ENCODE measurements at places on chromosomes 16 and 17.

DNA sequence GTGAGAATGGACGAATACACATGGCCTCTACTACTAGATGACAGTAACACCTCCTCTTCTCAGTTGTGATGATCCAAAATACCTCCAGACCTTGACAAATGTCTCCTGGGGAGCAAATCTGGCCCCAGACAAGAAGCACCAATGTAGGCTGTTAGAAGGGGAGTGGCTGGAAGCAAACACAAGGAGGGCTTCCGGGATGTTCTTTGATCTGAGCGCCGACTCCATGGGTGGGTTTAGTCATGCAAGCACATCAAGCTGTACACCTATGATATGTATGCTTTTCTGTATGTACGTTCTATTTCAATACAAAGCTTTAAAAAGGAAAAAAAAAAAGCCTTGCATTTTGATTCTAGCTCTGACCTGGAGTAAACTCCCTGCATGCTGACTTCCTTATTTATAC lies 61.4 kb downstream of the ARHGAP17 start:
- no peak for DNase-seq

DNA sequence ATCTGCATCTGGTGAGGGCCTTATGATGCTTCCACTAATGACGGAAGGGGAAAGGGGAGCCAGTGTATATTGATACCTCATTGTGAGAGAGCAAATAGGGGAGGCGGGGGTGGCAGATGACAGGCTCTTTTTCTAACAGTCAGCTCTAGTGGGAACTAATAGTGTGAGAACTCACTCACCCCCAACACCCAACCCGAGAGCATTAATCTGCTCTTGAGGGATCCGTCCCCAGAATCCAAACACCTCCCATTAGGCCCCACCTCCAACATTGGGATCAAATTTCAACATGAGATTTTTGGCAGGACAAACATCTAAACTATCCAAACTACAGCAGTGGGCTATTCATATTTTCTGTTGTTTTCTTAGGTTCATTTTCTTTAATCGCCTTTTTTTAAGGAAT lies 54.4 kb downstream of the BPTF start:
- DNase-seq: no peak

DNA sequence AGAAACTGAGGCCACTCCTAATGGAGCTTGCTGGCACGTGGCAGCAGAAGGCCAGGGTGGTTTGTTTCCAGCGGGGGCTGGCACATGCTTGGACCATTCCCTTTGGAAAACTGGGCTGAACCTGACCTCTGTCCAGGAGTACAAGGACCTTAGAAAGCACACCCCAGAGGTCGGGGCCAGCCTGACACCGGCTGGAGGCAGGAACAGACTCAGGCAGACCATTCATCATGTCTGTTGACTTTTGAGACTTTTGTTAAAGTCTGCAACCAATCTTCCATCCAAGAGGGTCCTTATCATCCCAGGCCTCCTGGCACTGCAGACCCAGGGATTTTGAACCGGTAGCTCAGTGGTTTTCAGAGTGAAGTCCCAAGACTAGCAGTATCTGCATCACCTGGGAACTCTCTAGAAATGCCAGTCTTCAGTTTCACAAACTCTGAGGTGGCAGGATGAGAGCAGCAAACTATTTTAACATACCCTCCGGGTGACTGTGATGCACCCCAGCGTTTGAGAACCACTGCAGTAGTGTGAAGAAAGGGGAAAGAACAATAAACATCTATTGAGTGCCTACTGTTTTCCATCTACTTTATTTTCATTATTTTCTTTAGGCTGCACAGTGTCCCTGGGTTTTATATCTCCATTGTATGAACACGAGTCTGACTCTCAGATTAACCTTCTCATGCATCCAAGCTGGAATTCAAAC lies 145.3 kb upstream of the PLCG2 start:
- DNase-seq: no peak

DNA sequence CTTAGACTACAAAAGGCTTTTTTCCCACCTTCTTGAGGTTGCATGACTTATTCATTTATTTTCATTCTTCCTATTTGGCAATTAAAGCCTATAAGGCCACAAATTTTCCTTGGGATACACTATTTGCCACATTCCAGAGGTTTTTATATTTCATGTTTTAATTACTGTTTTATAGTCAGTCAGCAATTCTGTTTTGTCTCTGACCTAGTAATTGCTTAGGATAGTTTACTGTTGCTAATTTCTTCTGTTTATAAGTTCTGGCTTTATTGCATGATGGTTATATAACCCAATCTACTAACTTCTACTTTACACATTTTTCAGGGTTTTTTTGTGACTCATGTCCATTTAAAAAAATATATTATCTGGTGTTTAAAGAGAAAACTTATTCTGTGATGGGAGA lies 2.5 kb downstream of the ZNF23 start:
- no peak for DNase-seq

DNA sequence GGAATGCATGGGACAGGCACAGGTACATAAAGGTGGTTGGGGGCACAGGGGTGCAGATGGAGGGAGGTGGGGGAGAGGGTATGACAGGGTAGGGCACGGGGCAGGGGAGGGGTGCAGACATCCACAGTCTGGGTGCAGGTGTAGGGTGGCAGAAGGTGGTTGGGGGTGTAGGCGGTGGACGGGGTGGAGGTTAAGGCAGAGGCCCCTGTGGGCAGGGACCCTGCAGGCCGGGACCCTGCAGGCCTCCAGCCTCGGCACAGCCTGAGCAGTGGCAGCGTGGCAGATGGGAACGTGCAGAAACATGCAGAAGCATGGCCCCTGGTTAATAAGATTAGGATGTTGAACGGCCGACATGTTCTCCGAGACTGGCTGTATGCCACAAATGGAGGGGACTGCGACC lies 115.2 kb downstream of the RBFOX3 start:
- DNase-seq: no peak

DNA sequence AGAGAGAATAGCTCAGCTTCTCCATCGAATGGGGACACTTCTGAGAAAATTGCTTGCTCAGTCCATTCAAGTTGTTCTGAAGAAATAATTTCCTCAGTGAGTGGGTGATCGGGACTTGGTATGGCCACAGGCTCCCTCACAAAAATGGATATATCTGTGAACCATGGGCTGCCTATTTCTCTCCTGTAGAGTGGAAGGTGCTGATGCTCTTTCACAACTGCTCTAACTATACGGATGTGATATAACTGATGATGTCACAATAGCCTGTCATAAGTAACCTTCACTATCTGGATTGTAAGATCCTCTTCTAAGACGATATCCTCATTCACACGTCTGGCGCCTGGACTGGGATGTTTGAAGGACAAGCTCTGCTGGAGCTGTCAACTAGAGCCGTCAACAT lies 4.7 kb upstream of the CCL18 start:
- DNase-seq: no peak

DNA sequence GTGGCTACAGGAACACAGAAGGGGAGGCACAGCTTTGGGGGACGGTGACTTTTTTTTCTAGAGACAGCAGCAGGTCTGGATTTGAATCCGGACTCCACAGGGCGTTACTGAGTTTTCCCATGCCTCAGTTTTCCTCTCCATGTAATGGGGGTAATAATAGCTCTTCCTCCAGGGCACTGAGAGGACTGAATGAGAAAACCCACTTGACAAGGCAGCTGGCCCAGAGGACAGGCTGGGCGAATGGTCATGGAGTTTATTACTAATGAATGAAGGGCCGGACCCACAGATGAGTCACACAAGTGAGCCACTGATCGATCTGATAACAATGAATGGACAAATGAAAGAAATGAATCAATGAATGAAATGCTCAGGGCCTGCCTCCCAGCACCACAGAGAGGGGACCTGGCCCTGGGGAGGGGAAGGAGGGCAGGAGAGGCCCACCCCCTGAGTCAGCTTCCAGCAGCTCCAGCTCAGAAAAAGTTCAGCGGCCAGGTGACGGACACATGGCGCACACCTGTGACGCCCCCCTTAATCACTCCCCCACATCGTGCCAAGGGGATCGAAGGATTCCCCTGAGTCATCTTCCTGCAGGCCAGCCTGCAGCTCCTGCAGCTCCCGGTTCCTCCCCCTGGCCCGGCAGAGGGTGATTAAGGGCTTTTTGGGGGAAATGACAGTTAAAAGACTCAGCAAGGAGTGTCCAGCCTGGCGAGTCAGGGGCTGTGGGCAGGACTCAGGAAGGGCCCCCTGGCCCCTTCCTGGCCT lies 54.3 kb downstream of the SOCS1 start:
- peak; percentile 87 for DNase-seq

GRCh38 chr16:64150193-64150592 lies 971.7 kb downstream of the CDH11 start:
- DNase-seq: peak; percentile 47

DNA sequence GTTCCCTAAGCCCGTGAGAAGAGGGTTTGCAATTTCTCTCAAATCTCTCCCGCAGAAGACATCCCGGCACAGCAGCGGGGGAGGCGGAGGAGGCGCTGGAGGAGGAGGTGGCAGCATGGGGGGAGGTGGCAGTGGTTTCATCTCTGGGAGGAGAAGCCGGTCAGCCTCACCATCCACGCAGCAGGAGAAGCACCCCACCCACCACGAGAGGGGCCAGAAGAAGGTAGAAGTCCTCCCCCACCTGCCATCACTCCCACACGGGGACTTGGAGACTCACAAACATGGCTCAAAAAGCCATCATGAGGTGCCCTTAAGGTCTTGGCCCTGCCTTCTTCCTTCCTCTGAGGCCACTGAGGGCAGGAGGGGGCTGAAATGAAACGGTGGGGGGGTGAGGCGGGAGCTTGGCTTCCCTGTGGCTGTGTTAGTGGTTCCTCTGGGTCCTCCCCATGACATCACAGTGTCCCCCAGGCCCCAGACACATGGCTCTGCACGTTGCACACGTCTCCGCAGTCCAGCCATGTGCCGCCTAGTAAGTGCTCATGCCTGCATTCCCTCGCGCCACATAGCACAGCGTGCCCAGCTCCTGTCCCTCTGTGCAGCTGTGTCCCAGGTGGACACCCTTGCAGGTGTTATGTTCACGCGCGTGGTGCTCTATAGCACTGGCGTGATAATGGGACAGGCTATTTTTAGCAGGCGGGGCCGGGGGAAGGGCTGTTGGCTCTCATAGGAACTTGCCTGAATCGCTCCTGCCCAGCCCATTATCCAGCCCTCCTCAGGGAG lies 6.9 kb downstream of the MLLT6 start:
- peak; percentile 25 for DNase-seq

GRCh38 chr17:69098625-69099024 lies 37.9 kb upstream of the ABCA9 start:
- DNase-seq: no peak

DNA sequence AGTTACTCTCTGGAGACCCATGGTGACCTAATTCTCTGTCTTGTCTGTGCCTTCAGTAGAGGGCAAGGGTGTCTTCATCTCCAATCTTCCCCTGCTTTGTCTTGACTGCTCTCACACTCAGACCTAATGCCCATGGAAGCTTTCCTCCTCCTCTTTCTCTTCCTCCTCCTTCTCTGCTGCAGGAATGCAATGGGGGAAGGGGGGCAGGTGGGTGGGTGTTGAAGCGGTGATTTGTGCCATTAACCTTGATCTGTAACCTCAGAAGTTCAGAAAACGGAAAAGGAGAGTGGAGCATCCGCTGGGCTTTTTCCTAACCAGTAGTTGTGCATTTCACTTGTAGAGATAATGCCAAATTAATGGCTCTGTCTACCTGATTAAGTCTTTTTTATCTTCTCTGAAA lies 172.3 kb upstream of the CDH11 start:
- DNase-seq: no peak

GRCh38 chr16:86906623-86907022 lies 328.3 kb downstream of the FOXL1 start:
- no peak for DNase-seq

- no peak for DNase-seq
These were observed 90.3 kb downstream of the RAB11FIP4 start for GRCh38 chr17:31481783-31482081.

DNA sequence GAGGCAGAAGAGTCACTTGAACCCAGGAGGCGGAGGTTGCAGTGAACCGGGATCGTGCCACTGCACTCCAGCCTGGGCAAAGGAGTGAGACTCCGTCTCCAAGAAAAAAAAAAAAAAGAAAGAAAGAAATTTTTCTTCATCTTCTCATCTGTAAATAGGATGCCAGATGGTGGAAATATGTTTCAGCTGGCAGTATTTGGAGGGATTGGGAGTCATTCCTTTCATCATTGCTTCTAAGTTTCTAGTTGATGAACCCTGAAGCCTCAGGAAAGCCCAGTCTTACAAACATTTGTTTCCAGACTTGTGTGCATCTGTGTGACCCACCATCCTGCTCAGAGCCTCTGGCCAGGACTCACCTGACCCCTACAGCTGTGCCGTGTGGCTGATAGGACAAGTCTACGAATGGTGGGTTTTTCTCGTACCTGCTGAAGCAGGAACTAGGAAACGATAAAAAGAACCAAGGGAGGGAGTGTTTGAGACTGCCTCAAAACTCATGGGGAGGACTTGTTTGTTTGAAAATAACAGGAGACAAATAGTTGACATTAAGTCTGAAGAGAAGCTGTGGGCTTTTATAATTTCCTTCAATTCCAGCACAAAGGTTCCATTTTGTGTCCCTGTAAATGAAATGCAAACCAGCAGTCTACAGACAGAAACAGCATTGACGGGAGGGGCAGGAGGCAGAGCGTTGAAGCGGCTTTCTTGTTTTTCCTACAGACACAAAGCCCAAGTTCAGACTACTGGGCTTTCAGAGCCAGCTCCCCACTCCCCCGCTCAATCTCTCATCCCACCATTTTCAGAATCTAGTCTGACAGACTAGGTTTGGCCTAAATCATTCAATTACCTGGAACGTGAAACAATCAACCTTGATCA lies 24.9 kb downstream of the CDRT4 start:
- no peak for DNase-seq

- DNase-seq: no peak
These were observed 149.8 kb downstream of the CDH13 start for GRCh38 chr16:82776470-82777146.

DNA sequence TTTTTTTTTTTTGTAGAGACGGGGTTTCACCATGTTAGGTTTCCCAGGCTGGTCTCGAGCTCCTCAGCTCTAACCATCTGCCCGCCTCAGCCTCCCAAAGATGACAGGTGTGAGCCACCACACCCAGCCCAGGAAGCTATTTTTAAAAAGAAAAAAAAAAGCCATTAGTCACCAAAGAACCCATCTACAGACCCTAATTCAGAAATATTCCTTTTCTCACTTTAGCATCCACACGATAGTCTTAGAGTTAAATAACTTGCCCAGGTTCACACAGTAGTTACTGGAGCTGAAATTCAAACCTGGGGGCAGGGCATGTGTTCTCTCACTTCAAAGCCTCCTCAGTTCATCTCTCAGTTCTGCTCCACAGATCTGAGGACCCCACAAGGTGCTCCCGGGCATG lies 70.3 kb upstream of the NOL11 start:
- no peak for DNase-seq

- no peak for DNase-seq
These were observed 478.3 kb upstream of the ERCC4 start for GRCh38 chr16:13441675-13442074.

- no peak for DNase-seq
These were observed 35.4 kb downstream of the SYT17 start for GRCh38 chr16:19203374-19203966.

GRCh38 chr16:13391337-13391736 lies 489.9 kb downstream of the SHISA9 start:
- no peak for DNase-seq

DNA sequence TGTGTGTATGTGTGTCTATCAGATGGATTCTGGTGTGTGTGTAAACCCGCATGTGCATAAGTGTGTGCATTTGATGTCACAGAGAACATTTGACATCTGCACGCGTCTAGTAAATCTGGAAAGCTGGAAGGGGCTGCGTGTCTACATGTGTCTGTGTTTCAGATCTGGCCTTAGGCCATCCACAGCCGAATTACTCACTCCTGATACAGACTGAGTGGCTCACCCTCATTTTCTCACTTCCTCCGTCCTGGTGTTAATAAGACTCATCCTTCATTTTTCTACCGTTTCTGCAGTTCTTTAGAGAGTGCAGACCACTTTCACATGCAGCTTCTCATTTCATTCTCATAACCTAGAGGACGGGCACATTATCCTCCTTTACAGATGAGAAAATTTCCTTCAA lies 491.6 kb downstream of the CDH13 start:
- DNase-seq: peak; percentile 87

Data from fibroblast of skin of right quadriceps (primary cell).